A549 treated with DMSO at 1 μM for 4 hours (cell line): ENCODE measurements at places on chromosomes 7 and 10. TPM values are rescaled to one million over a fixed set of nuclear protein-coding genes. Genes with fewer than 3 reads are reported as not detected.

The PRRT4 gene
- 0.19 to 0.43 TPM (median 0.37 TPM) in 5 replicates for total RNA-seq

The CELF2 gene
- total RNA-seq, result 0.03 to 0.10 TPM (median 0.04 TPM) in 3 of 5 replicates, not detected in the others

The MUC3A gene
- 11.2 to 15.3 TPM (median 12.8 TPM) in 5 replicates for total RNA-seq

The EPHA1 gene
- 0.27 TPM in 1 of 5 replicates, not detected in the others for total RNA-seq

The CYP2E1 gene
- 0.19 to 0.30 TPM (median 0.28 TPM) in 5 replicates for total RNA-seq

The PLAC9 gene
- 0.28 TPM in 1 of 5 replicates, not detected in the others for total RNA-seq

The RBM20 gene
- 1.1 to 1.8 TPM (median 1.5 TPM) in 5 replicates for total RNA-seq

The EGR2 gene
- 0.26 to 0.86 TPM (median 0.36 TPM) in 5 replicates for total RNA-seq

The ZNF107 gene
- total RNA-seq, result 2.3 to 4.0 TPM (median 3.0 TPM) in 5 replicates

The FRMD4A gene
- total RNA-seq, result 4.1 to 5.7 TPM (median 4.8 TPM) in 5 replicates

The MAP3K8 gene
- 16.1 to 18.2 TPM (median 16.8 TPM) in 5 replicates for total RNA-seq

The MEIG1 gene
- 0.65 to 0.93 TPM (median 0.73 TPM) in 4 of 5 replicates, not detected in the other for total RNA-seq

The C10orf53 gene
- not detected in 5 replicates for total RNA-seq

The CFAP46 gene
- total RNA-seq, result 0.45 to 2.0 TPM (median 1.4 TPM) in 5 replicates
